Naive thymus-derived CD4-positive, alpha-beta T cell (primary cell): ENCODE measurements at places on chromosomes 3 and 15.

DNA sequence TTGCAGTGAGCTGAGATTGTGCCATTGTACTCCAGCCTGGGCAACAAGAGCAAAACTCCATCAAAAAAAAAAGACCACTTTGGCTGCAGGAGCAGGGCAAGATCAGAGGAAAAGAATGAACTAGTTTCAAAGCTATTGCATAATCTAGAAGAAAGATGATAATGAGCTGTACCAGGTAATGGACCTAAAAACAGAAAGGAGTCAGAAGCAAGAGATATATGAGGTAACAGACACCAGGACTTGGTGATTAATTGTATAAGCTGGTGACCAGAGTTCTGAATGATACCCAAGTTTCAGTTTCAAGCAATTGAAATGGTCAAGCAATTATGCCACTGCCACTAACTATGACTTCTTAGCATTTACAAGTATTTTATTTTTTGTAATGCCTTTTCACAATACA is 2.9 kb downstream of the POLQ start:
- no peak for DNase-seq

- no peak for DNase-seq
Observed at GRCh38 chr15:79431636-79432344, at the start of gene MINAR1. Gene MINAR1, plus strand, starts transcription at chr15:79432336. Its CDS starts 23,812 bp downstream, at chr15:79456148.

DNA sequence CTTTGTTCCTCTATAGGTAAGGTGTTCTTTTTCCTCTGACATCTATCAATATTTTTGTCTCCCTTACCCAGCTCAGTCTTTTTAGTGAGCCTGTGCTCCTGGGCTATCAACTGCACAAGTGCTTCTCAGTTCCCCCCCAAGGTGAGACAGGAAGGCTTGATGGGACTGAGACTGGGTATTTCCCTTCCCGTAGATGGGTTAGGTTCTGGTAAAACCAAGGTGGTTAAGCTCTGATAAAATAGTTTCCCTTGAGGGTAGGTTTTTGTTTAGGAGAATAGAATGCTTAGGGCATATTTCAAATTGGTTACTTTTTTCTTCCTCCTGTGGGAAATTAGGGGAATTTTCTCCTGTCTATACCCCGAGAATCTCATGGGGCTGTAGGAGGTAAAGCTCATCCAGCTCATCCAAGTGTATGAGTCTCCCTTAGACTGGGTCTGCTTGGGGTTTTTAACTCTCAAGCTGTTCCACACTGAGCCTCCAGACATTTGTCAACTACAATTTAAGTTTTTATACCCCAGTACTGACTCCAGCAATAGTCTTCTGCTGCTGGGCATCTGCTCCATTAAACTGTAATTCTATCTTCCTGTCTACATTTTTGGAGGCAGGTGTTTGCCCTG is 44.9 kb downstream of the OXSR1 start:
- DNase-seq: no peak

DNA sequence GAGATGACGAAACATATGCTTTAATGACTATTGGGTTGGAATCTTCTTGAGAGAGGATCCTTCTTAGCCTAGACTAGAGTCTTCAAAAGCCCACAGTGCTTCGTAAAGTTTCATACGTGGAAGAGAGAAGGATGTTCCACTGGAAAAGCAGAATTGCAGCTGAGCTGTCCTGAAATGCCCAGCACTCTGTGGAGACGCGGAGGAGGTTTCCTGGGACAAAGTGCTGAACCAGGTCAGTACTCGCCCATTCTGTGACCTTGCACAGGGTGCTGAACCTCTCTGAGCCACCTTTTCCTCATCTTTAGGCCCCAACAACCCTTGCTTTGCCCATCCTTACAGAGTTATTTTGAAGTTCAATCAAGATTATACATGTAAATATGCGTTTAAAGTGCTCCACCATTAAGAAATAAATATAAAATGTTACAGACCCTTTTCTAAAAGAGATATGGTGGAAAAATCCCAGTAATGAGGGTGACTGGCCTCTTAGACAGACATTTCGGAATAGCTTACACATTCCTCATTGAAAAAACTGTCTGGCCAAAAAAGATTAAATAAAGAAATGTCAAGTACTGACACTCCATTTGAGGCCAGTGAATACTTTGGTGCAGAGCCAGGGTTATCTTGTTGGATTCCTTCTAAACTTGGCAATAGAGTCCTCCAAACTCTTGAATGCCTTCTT is 4.2 kb upstream of the MAGEF1 start:
- no peak for DNase-seq

DNA sequence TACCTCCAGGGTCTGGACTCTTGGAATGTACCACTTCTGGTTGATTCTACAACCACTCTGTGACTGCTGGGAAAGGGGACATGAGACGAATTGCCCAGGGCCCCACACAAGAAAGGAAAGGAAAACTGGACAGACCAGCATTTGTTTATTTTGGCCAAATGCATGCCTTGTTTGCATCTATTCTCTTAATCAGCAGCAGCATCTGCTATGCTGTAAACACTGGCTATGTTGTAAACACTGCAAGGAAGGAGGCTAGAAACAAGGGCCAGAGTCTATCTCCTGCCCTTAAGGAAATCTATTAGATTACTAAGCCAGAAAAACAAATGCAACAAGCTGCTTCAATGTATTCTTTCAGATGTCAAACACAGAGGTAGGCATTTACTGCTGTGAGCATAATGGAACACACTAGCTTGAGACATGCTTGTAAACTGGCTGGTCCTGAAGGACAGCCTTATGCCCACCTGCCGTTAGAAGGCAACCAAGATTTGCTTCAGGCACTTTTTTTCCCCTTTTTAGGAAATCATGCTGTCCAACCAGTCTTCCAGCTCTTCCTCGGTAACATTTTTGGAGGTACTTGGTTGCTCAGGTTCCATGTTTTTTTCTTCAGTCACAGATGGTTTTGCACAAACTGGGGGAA is 102.1 kb upstream of the CHRM5 start:
- no peak for DNase-seq

DNA sequence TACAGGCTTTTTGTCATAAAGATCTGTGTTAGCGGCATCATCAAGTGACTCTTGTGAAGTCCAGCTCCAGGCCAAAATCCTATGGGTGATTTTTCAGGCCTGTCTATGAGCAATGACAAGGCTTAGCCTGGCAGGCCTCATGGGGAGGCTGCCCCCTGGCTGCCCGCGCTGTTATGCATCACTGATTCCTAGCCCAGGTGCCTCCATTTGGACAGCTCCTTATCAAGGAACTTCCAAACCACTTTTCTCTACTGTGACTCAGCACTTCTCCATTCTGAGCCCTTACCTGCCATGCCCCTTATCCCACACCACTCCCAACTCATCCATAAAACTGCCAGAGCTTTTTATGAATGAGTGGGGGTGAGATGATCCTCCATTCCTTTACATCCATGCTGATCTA is 91.5 kb upstream of the C3orf80 start:
- DNase-seq: no peak
